ENCODE measurements at places on chromosomes 7 and 10.

DNA sequence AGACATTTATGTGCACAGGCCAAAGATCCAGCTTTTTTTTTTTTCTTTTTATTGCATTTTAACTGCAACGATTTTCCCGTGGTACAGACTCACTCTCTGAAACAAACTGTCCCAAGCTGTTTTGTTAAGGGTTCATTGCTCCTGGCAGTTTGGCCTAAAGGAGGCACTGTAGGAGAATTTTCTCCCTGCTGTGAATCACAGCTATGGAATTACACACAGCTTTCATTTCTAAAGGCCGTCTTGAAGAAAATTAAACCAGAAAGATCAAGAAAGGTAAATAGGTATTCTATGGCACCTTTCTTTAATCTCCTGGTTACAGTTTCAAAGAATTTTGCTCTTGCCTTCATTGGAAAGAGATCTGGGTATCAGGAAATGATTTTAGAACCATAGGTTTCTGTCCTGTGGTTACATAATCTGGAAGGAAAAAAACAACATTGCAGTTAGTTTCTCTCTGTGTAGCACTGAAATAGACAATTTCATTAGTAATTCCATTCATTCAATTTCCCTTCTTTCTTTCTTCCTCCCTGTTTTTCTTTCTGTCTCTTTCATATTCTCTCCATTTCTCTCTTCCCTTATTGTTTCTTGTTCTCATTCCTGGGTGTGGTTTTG is 51.2 kb downstream of the PDK4 start:
- no peak for DNase-seq

- no peak for DNase-seq
Measured at GRCh38 chr7:114298011-114298410, 116.6 kb upstream of the FOXP2 start.

- no peak for DNase-seq
Measured at GRCh38 chr7:25073451-25073850, 51.6 kb downstream of the CYCS start.

GRCh38 chr7:75789361-75789924 is 17.4 kb upstream of the CCL26 start:
- DNase-seq: peak; percentile 54

GRCh38 chr10:13959443-13960359 is 371.0 kb downstream of the FRMD4A start:
- no peak for DNase-seq

- no peak for DNase-seq
Measured at GRCh38 chr7:35260246-35260645, 6.3 kb upstream of the TBX20 start.
